Colonic mucosa (tissue), 4 donors: ENCODE measurements at places on chromosomes 3 and 15. TPM values are rescaled to one million over a fixed set of nuclear protein-coding genes. Genes with fewer than 3 reads are reported as not detected.
A peak's percentile ranks its signal among the peaks of the same experiment; 100 is the strongest.

Gene GREM1
- total RNA-seq, result 18.9 TPM

Gene OCA2
- total RNA-seq, result 0.82 TPM

Gene CHRFAM7A
- total RNA-seq, result 0.42 TPM

Gene SLC2A2
- 0.08 TPM for total RNA-seq

Gene PTX3
- total RNA-seq, result 1.0 TPM

DNA sequence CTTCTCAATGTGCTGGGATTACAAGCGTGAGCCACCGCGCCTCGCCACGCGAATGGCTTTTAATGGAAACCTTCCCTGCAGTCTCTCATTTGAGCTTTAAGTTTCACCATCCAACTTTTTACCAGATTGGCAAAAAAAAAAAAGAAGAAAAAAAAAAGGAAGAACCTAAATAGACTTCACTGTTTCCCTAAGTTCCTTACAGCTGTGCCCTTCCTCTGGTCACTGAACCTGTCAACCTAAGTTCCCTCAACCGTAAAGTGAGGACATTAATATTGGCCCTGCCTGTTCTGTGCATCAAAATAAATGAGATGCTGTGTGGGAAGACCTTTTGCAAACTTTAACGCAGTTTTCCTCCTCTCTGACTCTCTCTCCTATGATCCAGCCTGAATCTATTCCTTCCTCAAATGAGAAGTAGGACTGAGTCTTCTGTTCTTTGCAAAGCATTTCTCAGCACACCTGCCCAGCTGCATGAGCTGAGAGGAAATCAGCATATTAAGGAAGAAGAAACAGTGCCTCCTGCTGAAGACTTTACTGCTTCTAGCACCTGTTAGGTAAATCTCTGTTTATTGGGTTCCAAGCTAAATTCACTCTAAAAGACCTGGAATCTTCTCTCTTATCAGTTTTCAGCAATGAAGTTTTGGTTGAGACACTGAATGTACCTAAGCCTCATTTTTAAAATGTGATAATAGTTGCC lies 99.6 kb upstream of the ETV5 start:
- DNase-seq, result no peak

DNA sequence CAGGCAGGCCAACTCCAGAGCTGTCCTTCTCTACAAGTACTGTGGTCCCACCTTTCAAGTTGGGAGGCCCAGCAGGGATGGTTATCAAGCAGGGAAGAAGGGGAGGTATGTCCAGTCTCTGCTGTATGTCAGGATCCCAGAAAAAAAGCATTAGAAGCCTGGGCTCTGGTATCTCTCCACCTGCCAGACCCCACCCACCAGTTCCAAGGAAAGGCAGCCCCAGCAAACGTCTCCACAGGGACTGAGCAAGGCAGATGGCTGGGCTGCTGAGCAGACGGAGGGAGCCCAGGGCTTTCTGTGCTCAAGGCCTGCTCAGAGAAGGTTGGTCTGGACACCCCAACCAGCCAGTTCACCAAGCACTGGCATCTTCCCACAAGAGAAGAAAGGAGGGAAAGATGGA lies 287.8 kb downstream of the XXYLT1 start:
- DNase-seq, result no peak

DNA sequence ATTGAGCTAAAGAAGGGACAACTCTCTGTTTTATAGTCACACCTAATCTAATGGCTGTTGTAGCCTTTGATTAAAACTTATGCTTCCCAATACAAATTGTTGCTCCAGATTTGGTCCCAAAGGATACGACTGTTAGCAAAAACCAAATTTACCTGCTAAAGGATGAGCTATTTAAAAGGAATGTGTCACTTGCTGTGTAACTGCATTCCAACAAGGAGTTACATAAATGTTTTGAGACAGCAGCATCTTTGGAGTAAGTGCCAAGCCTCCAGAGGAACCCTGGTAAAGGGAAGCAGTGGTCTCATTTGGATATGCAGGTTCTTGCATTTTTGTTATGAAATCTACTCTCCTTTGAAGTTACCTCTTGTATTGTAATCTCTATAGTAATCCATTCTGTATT lies 233.3 kb downstream of the THSD4 start:
- DNase-seq, result no peak

- DNase-seq, result no peak
Observed at GRCh38 chr3:49295489-49296058, 18.5 kb upstream of the C3orf62 start.

DNA sequence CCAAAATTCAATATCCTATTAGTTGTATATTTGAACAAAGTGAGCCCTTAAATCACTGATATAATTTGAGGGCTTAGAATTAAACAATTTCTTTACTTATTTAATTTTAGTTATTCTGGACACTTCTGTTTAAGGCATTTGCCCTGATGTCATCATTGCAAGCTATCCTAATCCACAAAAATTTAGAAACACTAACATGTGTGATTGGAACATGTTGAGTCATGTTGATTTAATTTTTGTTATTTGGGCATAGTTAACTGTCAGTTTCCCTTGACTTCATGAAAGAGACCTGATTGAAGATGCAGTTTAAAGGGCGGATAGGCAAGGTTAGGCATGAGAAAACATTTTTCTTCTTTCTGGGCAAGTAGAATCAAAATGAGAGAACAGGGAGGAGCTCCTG lies 682.6 kb downstream of the ROBO1 start:
- no peak for DNase-seq

DNA sequence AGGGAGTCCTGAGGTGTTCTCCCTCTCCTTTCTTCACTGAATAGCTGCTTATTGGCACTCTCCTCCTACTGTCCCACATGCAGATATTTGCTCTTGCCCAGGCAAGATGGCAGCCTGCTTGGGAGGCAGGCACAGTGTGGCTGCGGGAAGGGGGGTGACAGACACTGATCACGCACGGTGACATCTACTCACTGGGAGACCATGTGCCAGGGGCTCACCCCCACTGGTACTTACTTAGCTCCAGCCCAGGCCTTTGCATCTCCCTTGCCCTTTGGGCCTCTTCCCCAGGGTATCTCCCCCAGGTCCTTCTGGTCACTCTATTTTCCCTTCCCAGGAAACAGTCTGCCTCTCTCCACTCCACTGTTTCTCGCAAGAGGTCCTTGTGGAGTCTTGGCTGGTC lies 6.4 kb downstream of the PLA2G4E start:
- no peak for DNase-seq

DNA sequence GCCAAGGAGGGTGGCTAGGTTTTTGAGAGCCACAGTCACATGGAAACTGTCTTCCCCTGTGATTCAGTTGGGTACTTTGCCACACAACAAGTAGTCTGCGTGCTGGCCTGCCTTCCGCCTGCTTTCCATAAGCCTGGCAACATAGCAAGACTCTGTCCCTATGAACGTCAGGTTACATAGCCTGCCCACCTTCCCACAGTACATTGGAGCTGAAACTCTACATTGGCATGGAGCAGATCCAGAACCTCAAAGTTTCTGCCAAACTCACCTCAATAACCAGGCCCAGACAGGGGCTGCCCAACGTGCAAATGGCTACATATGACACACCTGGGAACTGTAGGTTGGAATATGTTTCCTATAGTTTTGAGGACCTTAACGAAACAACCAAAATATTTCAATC lies 140.6 kb upstream of the PRICKLE2 start:
- DNase-seq, result no peak

GRCh38 chr3:127037418-127037841 lies 54.5 kb downstream of the PLXNA1 start:
- DNase-seq, result peak; percentile 85

DNA sequence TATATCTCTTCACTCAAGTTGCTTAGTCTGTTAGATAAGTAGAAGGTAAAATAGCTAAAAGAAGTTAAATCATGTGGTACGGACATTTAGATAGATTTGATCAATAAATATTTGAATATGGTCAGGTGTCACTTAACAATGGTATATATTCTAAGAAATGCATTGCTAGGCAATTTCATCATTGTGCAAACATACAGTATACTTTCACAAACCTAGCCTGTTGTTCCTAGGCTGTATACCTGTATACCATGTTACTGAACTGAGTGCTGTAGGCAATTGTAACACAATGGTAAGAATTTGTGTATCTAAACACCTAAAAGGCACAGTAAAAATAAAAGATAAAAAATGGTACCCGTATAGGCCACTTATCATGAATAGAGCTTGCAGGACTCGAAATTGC lies 112.8 kb upstream of the CGNL1 start:
- DNase-seq, result no peak

DNA sequence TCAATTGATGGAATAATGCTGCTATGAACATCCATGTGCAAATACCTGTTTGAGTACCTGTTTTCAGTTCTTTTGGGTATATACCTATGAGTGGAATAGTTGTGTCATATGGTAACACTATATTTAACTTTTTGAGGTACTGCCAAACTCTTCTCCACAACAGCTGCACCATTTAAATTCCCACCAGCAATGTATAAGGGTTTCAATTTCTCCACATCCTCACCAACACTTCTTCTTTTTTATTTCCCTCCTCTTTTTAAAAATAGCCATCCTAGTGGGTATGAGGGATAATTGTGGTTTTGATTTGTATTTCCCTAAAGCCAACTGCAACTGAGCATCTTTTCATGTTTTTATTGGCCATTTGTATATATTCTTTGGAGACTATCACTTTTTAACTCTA lies 31.3 kb upstream of the ARHGEF3 start:
- DNase-seq, result no peak

GRCh38 chr3:132606085-132606484 lies 9.0 kb downstream of the ACKR4 start:
- DNase-seq, result no peak

- no peak for DNase-seq
Observed at GRCh38 chr3:42892169-42892568, 13.8 kb upstream of the ZNF662 start.

DNA sequence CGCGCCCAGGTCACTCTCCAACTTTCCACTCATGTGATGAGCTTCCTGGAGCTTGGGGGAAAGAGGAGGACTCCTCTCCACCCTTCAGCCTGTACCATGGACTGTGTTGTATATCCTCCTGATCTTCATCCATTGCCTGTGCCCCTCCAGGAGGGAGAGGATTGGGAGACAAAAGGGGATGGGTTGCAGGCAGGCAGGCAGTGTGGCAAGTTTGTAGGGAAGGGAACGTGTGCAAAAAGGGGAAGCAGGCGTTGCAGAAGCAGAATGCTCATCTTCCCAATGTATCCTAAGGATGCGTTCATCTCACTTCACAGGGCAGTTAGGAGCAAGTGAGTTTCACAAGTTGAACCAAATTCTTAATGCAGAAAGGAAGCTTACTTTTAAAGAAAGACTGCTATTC lies 28.1 kb upstream of the GHSR start:
- no peak for DNase-seq

- no peak for DNase-seq
Observed at GRCh38 chr3:168495932-168496331, 400.2 kb upstream of the GOLIM4 start.
